ENCODE measurements at places on chromosomes 12 and 14.

DNA sequence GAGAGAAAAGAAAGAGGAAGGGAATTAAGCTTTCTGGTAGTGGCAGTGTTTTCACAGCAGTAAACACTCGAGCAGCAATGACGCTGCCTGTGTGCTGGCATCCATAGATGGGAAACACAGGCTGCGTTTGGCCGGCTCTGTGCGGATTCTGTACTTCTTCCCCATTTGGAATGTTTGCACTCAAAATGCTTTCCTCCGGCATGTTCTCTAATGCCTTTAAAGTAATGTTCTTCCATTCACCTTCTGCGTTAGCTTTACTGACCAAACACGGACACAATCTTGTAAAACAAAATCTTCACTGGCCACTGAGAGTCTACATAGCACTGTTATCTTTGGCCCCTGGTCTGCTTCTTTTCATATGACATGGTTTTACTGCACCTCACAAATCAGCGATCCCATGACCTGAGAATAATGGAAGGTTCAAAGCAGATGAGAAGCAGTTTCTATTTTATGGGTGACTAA lies 31.4 kb downstream of the DCP1B start:
- peak; percentile 53 for DNase-seq

- peak; percentile 76 for DNase-seq
These were observed 141.0 kb downstream of the SLC16A7 start for GRCh38 chr12:59736786-59737185.

DNA sequence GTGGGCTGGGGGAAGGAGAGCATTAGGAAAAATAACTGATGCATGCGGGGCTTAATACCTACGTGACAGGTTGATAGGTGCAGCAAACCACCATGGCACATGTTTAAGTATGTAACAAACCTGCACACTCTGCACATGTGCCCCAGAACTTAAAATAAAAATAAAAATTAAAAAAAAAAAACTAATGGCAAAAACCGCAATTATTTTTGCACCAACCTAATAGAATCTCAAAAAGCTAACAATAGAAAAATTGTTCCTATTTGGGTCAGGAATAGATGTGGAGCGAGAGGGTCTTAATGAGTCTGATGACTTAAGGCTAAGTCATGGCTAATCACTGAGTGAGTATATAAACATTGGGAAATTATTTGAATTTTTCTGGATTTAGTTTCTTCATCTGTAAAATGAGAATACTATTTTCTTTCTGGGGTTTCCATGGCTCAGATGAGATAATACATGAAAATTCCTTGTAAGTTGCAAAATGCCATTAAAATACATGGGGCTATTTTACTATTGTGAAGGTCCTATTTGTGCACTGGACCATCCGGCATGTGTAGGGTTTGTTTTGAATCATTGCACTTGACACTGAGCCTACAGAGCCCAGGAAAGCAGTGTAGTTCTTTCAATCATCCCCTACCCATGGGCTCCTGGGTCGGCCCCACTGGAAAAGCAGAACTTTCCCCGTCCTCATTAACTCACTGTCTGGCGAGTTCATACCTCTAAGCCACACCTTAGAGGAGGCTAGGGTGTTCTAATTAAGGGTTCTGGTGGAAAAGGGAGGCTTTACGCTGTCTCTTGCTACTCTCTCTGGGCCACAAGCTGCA lies 164.1 kb upstream of the NTF3 start:
- DNase-seq, result no peak

DNA sequence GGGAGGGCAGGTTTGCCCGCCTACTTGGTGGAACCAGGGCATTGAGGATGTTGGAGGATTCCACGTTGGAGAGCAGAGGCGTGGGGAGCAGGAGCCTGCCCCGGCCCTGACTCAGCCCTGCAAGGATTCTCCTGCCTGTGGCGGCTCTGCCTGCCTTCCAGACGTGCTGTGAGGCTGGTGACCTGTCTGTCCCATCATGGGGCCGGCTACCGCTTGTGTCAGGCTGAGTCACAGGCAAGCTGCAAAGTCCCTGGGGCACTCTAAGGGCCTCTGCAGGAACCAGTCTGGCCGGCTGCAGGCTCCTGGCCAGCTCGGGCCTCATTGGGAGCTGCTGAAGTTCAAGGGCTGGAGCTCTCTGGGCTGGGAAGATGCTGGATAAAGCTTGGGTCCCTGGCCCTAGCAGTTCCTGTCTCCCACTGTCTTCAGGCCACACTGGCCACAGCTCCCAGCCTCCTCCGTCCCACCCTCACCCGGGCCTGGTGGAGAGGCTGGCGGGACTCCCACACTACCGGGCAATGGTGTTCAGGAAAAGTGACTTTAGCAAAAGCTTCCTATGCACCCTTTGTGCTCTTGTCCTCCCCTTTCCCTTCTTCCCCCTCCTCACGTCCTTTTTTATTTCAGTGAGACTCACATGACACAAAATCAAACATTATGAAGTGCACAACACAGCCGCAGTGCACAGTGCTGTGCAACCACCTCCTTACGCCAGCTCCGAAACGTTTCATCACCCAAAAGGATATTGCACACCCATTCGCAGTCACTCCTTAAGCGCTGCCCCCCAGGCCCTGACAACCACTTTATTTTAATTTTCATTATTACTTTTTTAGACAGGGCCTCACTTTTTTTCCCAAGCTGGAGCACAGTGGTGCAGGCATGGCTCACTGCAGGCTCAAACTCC lies 22.0 kb upstream of the ULK1 start:
- peak; percentile 80 for DNase-seq

DNA sequence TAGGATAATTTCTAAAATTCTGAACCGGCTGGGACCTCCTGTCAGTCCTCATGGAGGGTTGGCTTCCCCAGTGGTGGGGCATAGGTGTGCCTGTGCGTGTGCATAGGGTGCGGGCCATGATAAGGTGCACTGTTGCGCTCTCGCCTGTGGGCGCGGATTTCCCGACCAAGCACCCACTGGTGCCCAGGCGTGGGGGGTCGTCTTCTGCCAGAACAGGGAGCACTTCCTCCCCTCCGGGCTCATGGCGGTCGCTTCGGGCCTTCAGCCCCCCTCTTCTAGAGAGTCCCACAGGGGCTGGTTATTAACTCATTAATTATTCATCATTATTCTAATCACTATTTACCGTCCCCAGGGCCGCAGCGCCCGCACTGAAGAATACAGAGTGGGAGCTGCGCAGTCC lies 2.8 kb downstream of the C1QL4 start:
- DNase-seq, result no peak

- DNase-seq, result no peak
These were observed 127.7 kb downstream of the PDE3A start for GRCh38 chr12:20495997-20496396.

DNA sequence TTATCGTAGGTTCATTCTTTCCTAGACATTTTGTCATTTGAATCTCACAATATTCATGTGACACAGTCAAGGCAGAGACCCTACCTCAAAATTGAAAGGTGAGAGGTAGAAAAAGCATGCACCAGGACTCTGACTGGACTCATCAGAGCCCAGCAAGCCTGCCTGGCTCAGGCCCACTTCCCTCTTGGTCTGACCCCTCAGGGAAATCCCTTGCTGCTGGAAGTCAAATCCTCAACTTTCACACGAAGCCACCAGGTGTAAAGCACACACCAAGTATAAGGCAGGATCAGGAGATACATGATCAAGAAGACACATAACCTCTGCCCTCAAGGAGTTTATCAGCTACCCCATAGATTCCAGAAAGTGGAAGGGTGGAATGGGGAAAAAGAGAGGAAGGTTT lies 18.8 kb downstream of the NIN start:
- no peak for DNase-seq

DNA sequence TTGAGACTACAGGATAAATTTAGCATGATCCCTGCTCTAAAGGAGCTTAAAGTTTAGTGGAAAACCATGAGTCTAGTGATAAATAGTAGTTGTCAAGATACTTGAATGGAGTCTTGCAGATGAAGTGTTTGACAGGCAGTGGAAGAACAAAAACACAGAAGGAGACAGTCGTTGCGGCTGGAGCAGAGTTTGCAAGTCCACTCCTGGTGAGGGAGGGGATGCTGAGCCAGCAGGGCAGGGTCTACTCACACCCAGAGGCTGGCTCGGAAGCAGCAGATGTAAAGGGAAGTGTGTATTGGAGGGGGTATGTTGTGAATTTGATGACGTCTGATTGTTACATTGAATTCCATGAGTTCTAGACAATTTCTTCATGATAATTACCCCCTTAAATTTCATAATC lies 61.3 kb downstream of the TRAF3 start:
- no peak for DNase-seq

GRCh38 chr12:109020796-109021380 lies at the start of gene SVOP:
SVOP (minus strand) TSS chr12:109021068; CDS start chr12:109020868, 200 bp downstream.
- DNase-seq, result peak; percentile 90

- peak; percentile 37 for DNase-seq
These were observed 99.1 kb upstream of the MED13L start for GRCh38 chr12:116376354-116377193.

GRCh38 chr12:95959107-95959506 lies 16.0 kb downstream of the AMDHD1 start:
- DNase-seq, result no peak
